ENCODE measurements at places on chromosomes 6 and 20.

GRCh38 chr6:19342616-19343015 lies 494.6 kb upstream of the ID4 start:
- no peak for DNase-seq

GRCh38 chr6:86723729-86724128 lies 213.6 kb upstream of the HTR1E start:
- DNase-seq, result no peak

DNA sequence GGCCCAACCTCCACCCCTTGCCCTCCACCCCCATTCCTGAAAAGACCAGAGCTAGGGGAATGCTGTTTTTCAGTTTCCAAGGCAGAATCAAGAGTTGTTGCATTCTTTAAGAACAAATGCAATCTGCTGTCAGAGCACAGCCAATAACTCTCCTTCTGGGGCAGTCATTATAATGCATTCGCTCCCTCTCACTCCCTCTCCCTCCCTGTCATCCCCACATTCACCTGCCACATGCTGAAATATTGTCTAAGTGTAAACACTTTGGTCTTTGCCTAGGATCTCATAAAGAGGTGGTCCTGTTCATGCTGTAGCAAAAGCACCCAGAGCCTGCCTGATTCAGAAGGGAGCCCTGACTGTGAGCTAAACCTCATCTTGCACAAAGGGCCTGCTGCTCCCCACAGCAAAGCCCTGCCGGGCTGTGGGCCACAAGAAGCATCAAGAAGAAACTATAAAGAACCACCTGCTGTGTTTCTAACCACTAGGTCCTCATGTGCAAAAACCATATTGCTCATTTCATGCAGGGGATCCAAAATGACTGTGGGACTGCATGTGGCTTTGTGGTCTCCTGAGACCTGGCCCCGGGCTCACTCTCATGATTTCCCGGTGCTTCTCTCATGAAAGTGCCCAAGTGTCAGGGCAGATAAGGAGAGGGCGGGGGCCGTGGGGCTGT lies 85.6 kb downstream of the GPR6 start:
- DNase-seq, result no peak

DNA sequence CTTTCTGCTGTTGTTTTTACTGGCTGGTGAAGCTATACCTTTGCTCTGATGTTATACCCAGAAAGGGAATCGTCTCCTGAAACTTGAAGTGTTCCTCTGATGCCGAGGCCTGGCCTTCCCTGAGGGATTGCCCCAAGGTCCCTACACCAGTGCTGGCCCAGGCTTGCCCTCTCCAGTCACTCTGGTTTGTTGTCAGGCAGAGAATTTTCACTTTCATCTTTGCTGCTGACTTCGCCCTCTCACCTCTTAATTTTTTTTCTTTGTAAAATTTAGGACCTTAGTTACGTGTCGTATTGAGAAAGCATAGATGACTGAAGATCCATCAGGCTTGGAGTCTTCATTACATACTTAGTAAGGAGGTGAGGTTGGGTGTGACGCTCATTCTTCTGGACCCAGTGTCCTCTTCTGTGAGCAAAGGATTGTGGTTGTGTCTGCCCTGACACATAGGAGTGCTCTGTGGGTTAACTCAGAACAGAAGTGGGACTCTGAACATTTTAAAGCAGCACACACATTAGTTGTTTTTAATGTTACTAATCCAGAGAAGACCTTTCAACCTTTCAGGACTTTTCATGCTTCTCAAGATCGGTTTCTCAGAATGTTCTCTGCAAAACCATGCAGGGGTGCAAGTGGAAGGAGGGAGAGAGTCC lies 45.4 kb downstream of the TULP4 start:
- no peak for DNase-seq

GRCh38 chr6:46491201-46491627 lies at the start of gene RCAN2:
Gene RCAN2, minus strand, starts transcription at chr6:46491449.
- no peak for DNase-seq

GRCh38 chr6:101577091-101577490 lies 183.6 kb downstream of the GRIK2 start:
- no peak for DNase-seq

GRCh38 chr20:31879143-31879987 lies 8.9 kb downstream of the TTLL9 start:
- DNase-seq, result peak; percentile 72

GRCh38 chr6:142765306-142765705 lies 179.7 kb downstream of the HIVEP2 start:
- DNase-seq, result no peak

DNA sequence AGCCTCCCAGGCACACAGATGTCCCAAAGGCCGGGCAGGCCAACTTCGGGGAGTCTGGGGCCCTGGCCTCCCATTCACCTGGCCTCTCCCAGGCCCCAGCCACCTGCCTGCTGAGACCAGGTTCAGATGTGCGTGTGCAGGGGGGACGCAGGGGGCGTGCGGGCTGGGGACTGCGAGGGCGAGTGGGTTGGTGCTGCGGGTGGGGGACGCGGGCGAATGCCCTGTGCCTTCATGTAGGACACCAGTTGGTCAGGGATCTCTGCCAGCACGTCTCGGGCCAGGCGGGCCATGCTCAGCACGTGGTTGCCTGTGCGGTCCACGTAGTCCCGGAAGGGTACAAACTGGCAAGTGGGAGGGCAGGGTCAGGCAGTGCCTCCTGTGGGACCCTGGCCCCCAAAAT lies 44.5 kb downstream of the RAB44 start:
- no peak for DNase-seq

GRCh38 chr6:165663736-165664558 lies 906 bp upstream of the PDE10A start:
- DNase-seq, result no peak

GRCh38 chr6:146028252-146028795 lies 538 bp upstream of the GRM1 start:
- DNase-seq, result peak; percentile 1

DNA sequence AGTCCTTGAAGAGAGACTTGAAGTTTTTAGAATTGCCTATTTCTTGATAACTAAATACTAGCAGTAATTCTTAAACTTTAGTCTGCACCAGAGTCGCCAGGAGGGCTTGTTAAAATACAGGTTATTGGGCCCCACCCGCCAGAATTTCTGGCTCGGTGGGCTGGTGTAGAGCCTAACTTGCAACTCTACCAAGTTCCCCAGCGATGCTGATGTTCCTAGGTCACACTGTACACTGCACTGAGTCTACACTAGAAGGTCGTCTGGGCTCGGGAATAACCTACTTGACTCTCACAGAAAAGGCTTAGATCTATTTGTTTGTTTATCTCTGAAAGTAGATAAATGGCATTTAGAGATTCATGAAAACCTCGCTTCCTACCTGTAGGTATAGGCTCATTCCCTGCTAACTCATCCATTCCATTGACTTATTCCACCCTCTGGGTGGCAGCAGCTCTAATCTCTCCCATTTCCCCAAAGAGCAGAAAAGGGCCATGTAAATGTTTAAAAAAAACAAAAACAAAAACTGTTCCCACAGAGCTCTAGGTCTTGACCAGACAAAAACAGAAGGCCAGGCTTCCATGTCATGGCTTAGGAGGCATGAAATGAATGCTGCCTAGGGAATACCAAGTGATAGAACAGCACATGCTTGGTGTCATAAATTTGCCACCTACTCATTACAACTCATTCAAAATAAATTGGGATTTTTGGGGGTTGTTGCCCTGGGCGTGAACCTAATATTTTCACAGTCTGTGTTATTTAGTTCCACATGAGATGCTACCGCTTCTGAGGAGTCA lies 292.1 kb downstream of the ADGB start:
- DNase-seq, result no peak

- no peak for DNase-seq
Measured at GRCh38 chr20:38152621-38153221, 12.3 kb downstream of the TGM2 start.

- peak; percentile 6 for DNase-seq
Measured at GRCh38 chr6:21596145-21596948, 2.8 kb downstream of the SOX4 start.

- DNase-seq, result no peak
Measured at GRCh38 chr20:25739615-25740320, 43.1 kb upstream of the ZNF337 start.

GRCh38 chr20:20606050-20606449 lies 106.4 kb downstream of the RALGAPA2 start:
- no peak for DNase-seq

GRCh38 chr6:1916334-1917070 lies 306.8 kb downstream of the FOXC1 start:
- no peak for DNase-seq

DNA sequence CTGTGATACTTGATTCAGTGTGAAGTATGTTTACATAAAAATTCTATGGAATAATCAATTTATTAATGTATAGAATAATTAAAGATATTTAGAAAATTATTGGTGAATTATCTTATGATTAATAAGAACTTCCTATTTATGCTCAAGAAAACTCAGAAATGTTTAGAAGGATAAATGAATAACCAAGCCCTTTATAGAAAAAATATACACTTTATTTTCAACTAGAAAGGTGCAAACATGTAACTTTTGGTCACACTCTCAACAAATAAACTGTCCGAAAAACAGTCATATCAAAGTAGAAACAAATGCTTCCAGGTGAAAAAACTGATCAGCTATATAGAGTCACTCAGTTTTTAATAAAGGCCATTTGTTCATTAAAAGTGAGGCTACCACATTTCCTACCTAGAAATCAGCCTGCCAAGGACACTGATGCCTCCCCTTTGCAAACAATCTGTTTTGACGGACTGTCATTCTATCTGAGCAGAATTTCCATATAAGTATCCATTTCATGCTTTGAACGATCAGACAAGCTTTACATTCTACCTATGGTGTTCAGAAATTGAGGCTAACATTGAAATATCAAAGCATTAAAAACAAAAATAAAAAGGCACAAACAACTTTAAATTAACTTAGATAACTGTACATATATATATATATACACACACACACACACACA lies 3.0 kb downstream of the CCN2 start:
- no peak for DNase-seq

- DNase-seq, result no peak
Measured at GRCh38 chr20:22373164-22373895, 211.0 kb downstream of the FOXA2 start.

GRCh38 chr6:89033461-89033860 lies 47.1 kb upstream of the PNRC1 start:
- DNase-seq, result no peak

- no peak for DNase-seq
Measured at GRCh38 chr6:34132486-34133185, 13.3 kb downstream of the GRM4 start.

DNA sequence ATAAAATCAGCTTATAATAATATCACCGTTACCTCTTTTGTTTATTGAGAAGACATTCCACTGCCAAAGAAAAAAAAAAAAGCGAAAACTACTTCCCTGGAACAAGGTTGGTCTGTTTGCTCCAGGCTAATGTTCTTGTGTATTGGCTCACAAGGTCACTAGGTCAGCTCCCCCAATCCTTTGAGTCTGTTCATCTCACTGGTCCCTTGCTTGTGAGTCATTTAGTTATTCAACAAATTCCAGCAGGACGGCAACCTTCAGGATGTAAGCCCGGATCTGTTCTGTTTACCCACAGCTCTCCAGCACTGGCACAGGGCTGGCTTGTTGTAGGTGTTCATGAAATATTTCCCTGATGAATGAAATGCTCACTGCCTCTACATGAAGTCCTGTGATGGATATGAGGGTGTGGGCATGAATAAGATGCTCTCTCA lies 3.3 kb downstream of the ARHGAP40 start:
- no peak for DNase-seq

GRCh38 chr6:235763-236360 lies 56.4 kb upstream of the DUSP22 start:
- DNase-seq, result no peak

DNA sequence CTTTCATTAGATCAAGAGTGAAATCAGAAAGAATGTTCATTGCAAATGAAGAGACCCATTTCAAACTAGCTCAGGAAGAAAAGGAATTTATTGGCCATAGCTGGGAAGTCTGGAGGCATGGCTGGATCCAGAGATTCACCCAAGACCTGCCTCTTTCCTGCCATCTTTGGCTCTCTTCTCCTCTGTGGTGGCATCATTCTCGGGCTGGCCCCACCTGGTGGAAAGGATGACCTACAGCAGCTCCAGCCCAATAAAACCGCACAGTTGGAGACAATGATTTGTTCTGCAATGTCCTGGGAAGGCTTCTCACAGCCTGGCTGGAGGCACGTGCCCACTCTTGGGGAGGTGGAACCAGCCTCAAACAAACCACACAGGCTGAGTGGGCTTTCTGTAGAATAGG lies 18.1 kb upstream of the FERMT1 start:
- DNase-seq, result no peak

GRCh38 chr6:138397128-138398122 lies 6.6 kb upstream of the HEBP2 start:
- DNase-seq, result no peak

DNA sequence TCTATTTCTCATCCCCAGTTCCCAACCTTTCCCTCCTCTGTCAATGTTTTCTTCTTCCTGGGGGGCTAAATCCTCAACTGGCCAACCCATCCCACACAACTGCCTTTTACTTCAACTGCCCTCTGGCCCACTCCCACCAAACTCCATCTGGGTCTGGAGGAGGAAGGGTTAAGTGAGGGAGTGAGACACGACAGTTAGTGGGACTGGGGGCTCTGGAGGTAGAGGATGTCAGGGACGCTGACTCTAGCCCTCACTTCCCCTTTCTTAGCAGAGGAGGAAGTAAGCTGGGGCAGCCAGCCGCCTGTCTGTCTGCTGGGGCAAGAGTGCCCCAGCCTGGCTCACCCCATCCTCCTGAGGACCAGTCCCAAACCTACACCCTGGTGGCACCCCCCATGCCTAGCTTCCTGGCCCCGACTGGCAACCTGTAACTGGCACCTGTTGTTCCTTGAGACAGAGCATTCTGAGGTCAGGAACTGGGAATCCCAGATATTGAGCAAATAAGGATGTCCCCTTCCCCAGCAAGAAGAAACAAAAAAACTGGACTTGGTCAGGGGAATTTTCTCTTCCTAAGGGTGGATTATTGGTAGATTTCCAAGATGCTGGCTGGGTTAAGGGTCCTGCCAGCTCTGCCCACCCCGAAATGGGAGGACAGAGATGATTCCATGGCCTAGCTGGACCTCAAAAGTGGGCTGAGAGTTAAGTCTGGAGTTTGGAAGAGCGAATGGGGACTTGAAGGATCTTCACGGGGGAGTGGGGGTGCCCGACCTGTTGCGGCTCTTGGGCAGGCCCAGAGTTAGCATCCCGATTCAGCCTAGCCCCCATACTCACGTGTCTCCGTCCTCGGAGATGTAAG lies 971 bp downstream of the NFKBIE start:
- no peak for DNase-seq

DNA sequence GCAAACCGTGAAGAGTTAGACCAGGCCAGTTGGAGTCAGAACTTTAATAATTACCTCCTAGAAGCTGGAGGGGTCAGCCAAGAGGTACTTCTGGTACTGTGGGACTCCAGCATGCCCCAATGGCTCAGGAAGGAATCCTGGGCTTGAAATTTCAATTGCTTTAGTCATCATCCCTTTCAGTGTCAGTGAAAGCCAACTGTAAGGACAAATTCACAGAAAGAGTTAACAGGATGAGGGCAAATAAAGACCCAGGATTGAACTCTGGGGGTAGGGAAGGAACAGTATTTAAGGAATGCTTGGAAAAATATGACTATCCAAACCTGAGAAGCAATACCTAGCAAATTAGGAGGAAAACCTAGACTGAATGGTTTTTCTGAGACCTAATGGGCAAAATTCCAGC lies 735.1 kb upstream of the MARCKS start:
- no peak for DNase-seq

Measured in activated CD8-positive, alpha-beta memory T cell treated with anti-CD3 and anti-CD28 coated beads for 48 hours (primary cell).